ENCODE measurements at places on chromosomes 13 and 19.

DNA sequence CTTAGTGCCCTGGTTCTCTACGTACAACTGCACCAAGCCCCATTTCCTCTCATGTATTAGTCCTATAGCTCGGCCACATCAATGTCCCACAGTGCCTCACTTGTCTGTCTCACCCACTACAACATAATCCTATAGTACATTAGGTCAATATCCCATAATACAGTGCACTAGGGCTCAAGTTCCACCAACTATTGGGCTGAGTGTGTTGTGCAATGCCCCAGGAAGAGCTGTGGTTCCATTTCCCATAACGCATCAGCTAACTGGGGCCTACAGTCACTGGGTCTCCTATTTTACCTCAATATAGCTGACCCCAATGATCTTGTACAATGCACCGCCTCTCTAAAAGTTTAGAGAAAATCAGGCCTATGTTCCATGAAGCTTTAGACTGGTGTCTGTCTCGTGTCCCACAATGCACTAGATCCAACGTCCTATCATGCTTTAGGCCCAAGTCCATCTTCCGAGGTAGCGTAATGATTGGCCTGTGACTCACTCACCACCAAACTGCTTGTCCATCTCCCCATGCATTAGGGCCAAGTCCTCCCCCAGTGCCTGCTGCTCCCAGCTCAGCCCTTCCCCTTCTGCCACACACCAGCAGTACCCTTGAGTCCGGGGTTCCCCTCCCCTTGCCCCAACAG lies 21.8 kb downstream of the TSKS start:
- peak; percentile 23 for DNase-seq

DNA sequence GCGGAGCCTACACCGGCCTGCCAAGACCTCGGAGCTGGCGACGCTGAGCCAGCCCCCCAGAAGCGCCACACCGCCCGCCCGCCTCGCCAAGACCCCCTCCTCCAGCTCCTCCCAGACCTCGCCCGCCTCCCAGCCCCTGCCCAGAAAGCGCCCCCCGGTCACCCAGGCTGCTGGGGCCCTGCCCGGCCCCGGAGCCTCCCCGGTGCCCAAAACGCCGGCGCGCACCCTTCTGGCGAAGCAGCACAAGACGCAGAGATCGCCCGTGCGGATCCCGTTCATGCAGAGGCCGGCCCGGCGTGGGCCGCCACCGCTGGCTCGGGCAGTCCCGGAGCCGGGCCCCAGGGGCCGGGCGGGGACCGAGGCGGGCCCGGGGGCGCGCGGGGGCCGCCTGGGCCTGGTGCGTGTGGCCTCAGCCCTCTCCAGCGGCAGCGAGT lies 10.2 kb downstream of the C19orf25 start:
- peak; percentile 49 for DNase-seq

- no peak for DNase-seq
Measured at GRCh38 chr19:51392701-51393100, 2.3 kb upstream of the C19orf84 start.

DNA sequence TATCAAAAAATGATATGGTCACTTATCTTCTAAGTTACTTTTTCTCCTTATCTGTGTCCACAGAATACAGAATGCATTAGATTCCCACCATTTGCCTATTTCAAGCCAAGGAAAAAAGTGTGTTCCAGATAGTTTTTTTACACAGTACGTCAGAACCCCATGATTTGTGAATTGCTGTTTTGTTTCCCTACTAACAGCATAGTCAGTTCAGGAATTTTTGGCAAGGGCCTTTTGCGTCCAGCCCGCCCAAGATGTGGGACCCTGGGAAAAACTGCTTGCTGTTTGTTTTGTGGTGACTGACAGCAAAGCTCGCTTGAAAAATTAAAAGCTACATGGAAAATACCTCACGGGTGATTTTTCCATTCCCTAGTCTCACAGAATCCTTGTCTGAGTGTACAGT lies 20.4 kb upstream of the FAM216B start:
- DNase-seq: no peak
